Stomach (tissue), 19 donors: ENCODE measurements at places on chromosomes 12 and 14. TPM values are rescaled to one million over a fixed set of nuclear protein-coding genes. Genes with fewer than 3 reads are reported as not detected.

DNA sequence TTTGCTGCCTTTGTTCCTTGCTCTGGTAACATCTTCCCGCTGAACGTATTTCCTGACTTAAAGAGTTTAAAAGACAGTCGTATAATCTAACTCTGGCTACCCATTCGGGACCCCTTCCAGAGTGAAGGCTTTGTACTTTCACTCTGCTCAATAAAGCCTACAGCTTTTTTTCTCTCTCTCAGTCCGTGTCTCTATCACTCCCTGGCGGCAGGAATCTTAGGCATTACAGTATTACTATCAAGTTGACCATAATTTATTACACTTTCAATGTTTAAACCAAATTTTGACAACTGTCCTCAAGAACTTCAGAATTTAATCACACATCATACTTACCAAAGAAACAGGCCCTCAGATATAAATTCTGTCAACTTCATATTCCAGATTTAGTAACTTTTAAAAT lies 967.9 kb downstream of the FSCB start:
- DNase-seq: no peak

- DNase-seq: no peak
Observed at GRCh38 chr14:103472939-103473338, 49.7 kb downstream of the CKB start.

DNA sequence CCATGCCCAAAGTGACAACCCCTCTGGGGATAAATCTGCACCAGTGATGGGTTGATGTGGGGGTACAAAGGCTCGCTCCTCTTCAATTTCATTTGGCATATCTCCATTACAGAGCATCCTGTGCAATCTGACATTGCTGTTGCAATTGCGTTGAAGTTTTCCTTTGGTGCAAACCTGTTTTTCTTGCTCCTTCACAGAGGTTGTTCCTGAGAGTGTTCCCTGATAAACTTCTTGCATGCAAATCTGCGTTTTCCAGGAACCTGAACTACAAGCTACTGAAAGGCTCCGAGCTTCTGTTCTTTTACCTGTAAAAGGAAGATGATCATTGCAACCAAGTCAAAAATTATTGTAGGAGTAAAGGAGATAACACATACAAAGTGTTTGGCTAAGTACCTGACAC lies 26.1 kb downstream of the SERPINA11 start:
- no peak for DNase-seq

The MYBPC1 gene
- total RNA-seq: 0.45 TPM

The PNMA1 gene
- total RNA-seq: 17.9 TPM

DNA sequence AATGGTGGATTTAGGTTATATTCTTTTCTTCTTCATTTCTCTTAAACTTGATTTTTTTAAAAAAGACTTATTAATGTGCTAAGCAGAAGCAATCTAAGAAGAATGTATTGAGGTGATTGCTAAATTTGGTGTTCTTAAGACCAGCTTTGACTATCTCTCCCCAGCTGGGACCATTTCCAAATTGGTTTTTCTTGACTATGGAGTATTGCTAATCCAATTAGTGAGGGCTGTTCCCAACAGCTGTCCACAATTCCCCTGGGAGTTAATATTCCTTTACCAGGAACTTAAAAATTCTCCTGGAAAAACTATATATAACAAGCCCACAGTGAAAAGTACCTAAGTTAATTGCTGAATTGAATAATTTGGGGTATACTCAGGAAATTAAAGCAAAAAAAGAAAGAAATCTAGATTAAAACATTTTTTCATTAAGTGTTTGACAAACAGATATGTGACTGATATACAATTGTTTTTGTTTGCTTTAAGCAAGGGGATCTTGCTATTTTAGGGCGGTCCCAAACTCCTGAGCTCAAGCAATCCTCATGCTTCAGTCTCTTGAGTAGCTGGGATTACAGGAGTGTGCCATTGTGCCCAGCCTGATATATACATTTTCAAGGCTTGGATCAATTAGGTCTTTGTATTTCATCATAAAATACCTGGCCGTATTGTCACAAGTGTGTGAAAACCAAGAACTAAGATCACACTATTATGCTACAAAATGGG lies 105.0 kb downstream of the FAR2 start:
- no peak for DNase-seq

GRCh38 chr12:120941846-120942405 lies 36.4 kb upstream of the HNF1A start:
- no peak for DNase-seq

The ENDOU gene
- total RNA-seq: not detected

The BEST3 gene
- total RNA-seq: 0.37 TPM

DNA sequence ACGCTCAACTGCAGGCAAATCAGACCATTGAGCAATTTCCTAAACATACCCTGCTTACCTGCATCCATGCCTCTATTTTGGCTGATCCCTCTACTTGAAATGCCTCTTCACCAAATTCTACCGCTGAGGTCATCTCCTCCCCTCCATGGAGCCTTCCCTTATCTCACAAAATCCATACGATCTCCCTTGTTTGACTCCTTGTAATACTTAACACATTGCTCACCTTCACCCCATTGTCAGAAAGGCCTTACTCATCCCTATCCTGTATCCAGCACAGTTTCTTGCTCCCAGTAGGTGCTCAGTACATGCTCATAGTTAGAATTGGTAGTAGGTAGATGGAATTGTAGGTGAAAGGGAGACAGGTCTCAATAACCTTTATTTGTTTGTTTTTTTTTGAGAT lies 5.4 kb downstream of the DDN start:
- DNase-seq: no peak

The ITGB7 gene
- total RNA-seq: 4.6 TPM

The TMEM132C gene
- 12.8 TPM for total RNA-seq
